Renal cortical epithelial cell (primary cell): ENCODE measurements at places on chromosomes 3 and 15.
A peak's percentile ranks its signal among the peaks of the same experiment; 100 is the strongest.

DNA sequence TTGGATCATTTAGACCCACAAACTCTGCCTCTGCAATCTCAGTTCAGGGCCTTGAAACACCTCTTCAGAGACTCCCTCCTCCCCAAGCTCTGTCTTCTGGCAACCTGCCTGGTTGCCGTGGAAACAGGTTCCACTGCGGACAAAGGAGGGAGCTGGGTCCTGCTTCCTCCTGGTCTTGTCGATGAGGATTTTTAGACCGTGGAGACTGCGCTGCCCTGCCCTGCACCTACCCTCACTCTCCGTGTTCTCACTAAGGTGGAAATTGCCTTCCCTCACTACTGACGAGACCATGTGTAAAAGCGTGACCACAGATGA, at the start of gene RTP1:
RTP1 (plus strand) TSS at position 152 of the 315 bp plus-strand sequence; CDS start at position 182, 30 bp downstream.
- no peak for DNase-seq

GRCh38 chr3:128402319-128402718, 64.4 kb downstream of the DNAJB8 start:
- no peak for DNase-seq

GRCh38 chr15:87489902-87490665, 766.5 kb downstream of the NTRK3 start:
- no peak for DNase-seq

- no peak for DNase-seq
Observed at GRCh38 chr3:93931597-93932229, 42.0 kb downstream of the PROS1 start.

DNA sequence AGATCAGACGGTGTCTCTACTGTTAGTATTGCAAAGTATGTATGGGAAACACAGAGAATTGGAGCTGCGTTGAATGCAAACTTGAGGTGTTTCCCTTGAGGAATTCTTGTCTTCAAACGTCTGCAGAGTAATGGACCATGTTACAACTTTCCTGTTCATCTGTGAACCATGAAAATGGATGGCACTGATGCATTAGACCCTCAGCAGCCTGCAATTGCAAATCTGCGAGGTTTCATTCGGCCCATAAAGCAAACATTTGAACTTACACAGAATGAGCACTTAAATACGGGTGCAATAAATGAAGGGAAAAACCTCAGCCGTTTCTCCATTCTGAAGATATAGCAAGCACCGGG, 49.7 kb downstream of the LRRN1 start:
- no peak for DNase-seq

DNA sequence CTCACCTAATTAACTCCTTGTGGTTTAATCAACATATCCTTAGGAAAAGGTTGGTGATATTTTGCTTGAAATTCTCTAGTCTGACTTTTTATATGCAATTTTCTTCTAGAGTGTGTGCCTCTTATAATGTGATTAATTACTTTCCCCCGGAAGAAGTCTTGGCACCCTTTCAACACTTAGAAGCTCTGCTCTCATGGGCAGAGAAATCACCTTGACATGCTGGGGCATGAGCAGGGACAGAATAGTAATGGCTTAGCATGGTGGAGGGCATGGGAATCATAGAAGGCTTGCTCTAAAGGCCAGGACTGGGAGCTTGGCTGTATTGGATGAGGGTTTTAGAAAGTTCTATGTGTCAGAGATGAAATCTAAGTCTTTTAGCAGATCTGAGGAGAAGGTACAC, 293.5 kb downstream of the AGBL1 start:
- no peak for DNase-seq

GRCh38 chr15:94414916-94415315, 183.6 kb downstream of the MCTP2 start:
- peak; percentile 3 for DNase-seq

- no peak for DNase-seq
Observed at GRCh38 chr15:60762638-60763037, 283.7 kb upstream of the ICE2 start.

DNA sequence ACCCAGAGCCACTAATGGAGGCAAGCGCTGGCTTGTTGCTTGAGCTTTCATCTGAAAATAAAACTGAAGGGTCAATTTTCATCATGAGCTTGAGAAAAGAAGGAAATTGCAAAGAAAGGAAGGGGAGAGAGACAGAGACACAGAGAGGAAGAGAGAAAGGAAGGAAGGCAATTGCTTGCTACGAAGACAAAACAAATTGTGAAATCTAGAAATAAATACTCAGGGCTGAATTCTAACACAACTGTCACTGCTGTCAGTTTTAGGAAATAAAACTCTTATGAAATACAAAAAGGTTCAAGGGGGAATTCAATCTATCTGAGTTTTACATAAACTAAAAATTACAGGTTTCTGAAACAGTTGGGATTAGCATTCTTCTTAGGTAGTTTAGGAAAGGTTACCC, 36.7 kb downstream of the FOXP1 start:
- no peak for DNase-seq

DNA sequence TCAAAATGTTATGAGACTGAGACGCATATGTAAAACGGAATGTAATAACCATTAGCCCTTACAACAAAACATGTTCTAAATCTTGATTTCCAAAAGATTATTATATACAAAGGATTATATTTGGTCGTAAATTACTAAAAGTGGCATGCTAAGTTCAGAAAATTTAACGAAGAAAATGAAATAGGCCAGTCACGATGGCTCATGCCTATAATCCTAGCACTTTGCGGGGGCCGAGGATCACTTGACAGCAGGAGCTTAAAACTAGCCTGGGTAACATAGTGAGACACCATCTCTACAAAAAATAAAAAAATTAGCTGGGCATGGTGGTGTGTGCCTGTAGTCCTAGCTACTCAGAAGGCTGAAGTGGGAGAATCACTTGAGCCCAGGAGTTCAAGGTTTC, 29.0 kb downstream of the ACAD11 start:
- DNase-seq = no peak

GRCh38 chr3:28934126-28934813, 346.6 kb upstream of the RBMS3 start:
- no peak for DNase-seq

DNA sequence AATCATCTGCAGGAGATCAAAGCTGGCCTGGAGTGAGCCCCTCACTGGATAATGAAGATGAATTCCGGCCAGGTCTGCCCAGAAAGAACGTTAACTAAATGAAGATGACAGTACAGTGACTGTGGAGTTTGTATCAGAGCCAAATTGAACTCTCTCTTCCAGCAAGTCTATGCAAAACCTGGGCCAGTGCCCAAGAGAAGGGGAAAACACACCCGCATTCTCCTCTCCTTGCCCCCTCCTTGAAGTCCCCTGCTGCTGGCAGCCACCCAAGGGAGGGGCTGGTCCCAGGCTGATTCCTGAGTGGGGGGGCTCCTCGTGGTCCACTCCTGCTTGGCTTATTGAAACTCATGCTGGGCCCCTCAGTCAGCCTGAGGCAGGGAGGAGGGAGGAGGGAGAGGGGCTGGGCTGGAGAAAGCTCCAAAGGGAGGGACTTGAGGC, 155.7 kb downstream of the RAB11A start:
- peak; percentile 51 for DNase-seq

DNA sequence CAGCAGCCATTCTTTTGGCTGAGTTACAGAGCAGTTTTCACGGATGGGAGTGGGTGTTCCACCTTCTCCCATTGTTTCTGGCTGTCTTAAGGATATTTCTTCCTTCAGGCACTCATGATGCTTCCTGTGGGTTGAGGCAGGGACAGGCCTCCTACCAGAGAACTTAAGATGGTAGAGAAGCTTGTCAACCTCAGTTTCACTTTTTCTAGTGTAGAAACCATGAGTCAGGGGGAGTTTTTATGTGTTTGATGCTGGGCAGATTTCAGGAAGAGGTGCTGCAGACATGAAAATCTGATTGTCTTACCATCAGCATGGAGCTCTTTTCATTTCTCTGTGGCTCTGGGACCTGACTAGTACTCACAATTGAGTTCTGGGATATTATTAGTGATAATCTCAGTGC, 48.7 kb upstream of the VEPH1 start:
- DNase-seq = no peak
